ENCODE measurements at places on chromosomes 13 and 19.

- no peak for DNase-seq
Observed at GRCh38 chr13:83311886-83312577, 570.2 kb downstream of the SLITRK1 start.

DNA sequence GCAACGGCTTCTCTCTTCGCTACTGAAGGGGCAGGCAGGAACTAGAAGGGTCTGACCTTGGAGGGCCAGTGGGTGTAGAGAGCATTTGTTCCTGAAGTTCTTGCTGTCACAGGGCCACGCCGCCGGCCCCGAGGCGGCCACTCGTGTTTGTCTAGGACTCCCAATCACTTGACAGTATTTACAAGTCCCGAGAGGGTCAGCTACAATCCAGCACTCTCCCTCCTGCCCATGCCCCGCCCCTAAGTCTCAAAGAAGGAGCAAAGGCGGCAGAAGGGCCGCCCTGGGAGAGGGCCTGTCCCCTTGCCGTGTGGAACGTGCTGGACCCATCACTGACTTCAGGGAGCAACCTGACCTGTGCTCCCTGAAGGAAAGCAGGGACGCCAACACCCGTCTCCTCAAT lies 118.5 kb downstream of the STK24 start:
- DNase-seq, result no peak

GRCh38 chr13:89029062-89029461 lies 1357.9 kb downstream of the SLITRK5 start:
- no peak for DNase-seq

DNA sequence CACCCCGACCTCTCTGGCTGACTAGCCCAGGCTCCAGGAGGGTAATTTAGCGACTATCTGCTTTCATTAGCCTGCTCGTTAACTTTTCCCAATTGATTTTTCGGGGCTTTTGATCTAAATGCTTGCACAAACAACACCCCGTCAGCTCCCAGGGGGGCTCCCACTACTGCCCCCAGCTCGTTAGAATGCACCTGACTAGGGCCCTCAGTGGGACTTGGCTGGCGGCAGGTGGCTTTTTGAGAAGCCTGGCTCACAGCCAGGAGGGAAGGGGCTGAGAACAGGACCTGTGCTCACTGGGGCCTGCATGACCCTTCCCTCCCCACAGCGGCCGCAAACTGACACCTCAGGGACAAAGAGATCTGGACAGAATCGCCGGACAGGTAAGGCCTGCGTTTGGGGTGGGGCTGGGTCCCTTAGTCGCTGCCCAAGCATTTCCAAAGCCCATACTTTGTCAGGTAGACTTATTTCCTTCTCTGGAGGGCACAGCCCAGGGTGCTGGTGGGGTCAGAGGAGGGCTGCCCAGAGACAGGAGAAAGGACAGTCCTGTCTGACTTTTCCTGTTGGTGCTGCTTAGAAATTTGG lies 7.6 kb upstream of the CD79A start:
- no peak for DNase-seq

DNA sequence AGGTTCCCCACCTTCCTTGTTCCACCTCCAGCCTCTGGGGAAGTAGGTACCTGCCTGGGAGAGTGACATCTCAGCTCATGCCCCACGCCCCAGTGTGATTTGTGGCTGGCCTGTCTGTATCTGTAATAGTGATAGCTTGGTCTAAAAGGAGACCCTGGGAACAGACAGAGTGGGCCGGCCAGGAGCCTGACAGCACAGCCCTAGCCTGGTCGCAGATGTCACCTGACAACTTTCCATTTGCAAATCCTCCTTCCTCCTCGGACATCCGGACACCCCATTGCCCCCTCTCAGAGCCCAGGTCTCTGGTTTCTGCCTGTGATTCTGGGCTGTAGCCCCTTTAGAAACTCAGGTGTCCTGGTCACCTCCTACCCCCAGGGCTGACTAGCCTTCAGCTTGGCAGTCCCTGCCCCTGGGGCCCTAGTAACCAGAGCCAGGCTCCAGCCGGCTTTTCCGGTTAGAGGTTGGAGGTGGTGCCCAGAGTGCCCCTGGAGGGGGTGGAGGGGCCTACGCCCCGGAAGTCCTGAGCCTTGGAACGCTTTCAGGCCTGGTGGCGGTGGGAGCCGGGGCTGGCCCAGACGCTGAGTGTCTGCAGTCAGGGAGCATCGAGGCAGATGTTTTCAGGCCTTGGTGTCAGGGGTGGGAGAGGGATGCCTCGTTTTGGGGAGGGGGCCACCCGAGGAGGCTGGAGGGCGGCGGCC lies 6.5 kb downstream of the LRRC8E start:
- DNase-seq, result no peak

DNA sequence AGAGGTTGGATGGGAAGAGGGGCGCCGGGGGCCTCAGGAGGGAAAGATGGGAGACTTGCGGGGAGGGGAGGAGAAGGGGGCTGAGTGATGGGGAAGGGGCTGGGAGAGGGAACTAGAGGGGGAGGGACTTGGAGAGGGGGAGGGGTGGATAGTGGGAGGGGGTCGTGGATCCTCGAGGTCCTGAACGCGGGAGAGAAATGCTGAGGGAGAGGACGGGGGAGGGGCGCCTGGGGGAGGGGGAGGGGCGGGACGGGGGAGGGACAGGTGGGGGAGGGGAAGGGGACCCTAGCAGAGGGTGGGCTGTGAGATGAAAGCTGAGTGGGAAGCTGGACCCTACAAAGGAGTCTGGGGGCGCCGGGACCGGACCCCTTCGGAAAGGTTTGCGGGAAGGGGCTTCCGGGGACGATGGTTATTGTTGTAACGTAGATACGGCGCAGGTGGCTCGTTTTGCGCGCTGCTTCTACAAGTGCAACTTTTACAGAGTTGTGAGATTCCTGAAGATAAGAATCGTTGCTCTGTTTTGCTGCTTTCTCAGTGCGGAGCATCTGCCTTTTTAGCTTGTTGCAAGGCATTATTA lies 418 bp downstream of the ZNF444 start:
- DNase-seq, result no peak

GRCh38 chr13:29103065-29103800 lies 283.1 kb downstream of the MTUS2 start:
- DNase-seq, result no peak

GRCh38 chr19:47056411-47056810 lies 8.0 kb upstream of the TMEM160 start:
- DNase-seq, result no peak
